ENCODE measurements at places on chromosomes 2 and 18.

DNA sequence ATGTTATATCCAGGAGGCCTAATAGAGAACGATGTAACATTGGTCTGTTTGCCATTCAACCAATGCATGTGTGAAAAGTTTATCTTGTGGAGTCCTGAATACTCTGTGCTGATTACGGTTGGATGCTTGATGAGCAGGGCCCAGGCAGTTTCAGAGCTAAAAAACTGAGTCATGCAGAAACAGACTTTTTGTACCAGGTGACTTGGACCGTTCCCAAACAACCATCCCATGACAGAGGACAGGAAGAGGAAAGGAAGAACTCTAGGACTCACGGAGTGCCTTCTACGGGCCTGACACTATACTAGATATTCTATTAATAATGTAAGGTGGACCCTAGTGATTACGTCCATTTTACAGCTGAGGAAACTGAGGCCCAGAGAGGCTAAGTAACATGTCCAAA lies 142.1 kb downstream of the ARHGAP28 start:
- no peak for DNase-seq

- DNase-seq: no peak
These were observed 187.1 kb downstream of the ZNF407 start for GRCh38 chr18:74784752-74785151.

DNA sequence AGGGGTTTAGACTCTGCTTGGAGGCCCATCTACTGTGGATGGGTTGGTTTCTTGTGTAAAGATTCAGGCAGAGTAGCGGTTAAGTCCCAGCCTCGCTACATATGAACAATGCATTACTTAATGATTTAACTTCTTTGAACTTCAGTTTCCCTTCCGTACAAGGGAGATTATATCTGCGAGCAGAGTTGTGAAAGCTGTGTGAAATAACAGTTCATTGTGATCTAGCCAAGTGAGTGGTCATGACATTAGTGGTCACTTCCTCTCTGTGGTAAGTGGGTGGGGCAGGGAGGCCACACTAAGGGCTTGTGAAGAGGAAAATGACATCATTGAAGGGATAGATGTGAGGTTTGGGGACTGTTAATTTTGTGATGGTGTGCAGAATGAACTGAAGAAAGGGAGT lies 14.1 kb upstream of the MEX3C start:
- DNase-seq: peak; percentile 24

DNA sequence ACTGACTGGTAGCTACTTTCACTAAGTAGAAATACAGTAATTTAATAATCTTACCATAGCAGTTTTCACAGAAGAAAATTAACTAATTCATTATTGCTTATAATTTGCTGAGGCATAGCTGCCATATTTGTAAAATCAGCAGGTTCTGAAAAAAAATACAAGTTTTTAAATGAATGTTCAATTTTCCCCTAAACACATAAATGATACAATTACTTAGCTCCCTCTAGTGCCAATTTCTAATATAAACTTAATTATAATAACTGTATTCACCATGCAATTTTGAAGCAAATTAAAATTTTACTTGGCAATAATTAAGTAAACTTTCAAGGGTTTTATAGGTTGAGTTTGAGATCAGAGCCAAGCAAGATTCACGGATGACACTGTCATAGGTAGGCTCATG lies 1321.6 kb upstream of the ACVR2A start:
- DNase-seq: peak; percentile 70

- DNase-seq: no peak
These were observed 20.6 kb downstream of the SLC16A14 start for GRCh38 chr2:230048010-230048671.

- no peak for DNase-seq
These were observed 36.2 kb upstream of the DNMT3A start for GRCh38 chr2:25377822-25378421.

DNA sequence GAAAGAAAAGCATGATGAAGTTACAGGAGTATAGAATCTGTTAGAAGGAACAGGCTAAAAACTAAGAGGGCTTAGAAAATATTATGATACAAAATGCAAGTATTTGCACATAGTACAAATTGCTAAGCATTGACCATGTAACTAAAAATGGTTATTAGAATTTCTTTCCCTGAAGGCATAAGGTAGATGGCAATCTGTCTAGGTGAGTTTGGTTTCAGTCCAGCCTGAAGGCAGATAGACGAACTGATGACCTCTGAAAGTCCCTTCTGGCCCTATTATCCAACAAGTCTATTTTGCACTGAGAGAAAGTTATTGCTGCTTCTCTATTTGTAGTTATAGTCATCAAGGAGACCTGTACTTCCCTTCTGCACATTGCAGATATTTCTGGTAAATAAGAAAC lies 663.5 kb downstream of the LRP1B start:
- no peak for DNase-seq

GRCh38 chr18:7168408-7168807 lies 50.8 kb upstream of the LAMA1 start:
- DNase-seq: no peak

DNA sequence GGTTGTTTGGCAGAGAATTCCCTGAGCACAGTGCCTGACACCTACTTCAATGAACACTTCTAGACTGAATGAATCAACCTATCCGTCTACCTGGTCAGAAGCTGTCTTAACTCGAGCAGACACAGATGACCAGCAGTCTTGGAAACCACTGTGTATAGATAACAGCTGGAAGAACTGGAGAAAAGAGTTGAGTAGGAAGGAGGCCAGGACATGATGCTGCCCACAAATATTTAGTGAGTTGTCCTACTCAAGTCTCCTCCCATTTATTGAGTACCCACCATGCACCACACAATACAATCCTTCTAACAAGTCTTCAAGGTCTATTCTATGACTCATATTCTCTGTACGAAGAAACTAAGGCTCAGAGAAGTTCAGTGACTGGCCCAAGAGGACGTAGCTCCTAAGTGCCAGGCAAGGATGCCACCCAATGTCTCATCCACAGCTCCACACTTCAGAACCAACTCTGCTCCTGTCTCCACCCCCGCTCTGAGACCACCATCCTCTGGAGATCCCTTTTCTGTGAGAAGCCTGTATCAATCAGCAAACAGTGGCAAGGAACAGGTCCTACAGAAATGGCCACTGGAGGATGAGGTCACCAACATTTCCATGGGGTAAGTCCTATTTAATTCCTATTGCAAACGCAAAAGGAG lies 62.2 kb downstream of the GALNT14 start:
- no peak for DNase-seq

GRCh38 chr2:113876503-113877387 lies 13.1 kb upstream of the ACTR3 start:
- DNase-seq: no peak

- peak; percentile 39 for DNase-seq
These were observed 223.1 kb downstream of the PHLPP1 start for GRCh38 chr18:62938487-62938886.

GRCh38 chr18:54250846-54251261 lies 18.5 kb upstream of the POLI start:
- DNase-seq: no peak

GRCh38 chr2:105038383-105039061 lies 653 bp downstream of the MRPS9 start:
- no peak for DNase-seq
